ENCODE measurements at places on chromosomes 5 and 9.

DNA sequence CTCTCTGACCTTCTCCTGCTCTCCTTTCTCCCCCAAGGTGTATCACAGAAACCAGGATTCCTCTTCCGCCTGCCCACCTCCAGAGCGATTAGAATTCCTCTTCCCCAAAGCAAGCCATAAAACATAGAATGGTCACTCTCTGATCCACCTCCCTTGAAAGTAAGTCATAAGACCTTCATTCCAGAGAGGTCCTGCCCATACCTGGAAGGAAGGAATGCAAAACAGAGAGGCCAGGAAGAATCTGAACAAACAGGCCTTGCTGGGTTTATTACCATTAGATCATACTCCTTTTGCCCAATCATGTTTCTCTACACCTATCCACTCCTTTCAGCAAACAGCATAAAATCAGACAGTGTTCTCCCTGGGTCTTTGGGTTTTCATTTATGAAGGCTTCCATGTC lies 21.0 kb downstream of the CDKL3 start:
- DNase-seq, result no peak

DNA sequence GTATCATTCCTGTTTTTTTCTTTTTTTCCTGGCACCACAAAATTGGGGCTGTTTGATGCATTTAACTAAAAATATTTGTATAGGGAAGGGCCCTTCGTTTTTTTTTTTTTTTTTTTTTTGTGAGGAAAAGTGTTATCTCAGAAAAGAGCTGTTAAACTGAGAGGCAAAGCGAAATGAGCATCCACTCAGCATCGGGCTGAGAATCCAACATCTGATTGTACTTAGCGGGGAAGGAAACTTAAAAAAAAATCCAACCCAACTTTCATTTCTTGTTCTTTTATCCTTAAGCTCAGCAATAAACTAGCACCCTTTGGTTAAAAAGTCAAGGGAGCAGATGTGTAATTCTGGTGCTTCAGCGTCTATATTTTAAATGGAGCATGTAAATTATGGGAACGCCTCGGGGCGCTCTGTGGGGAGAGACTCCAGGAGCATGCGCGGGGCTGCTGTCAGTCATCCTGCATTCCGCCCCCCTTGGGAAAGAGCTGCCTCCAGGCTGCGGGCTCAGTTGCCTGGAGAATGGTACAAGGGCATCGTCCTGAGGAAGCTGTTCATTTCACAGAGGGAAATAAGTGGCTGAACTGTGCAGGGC lies 33.3 kb downstream of the DMRT2 start:
- DNase-seq, result no peak

DNA sequence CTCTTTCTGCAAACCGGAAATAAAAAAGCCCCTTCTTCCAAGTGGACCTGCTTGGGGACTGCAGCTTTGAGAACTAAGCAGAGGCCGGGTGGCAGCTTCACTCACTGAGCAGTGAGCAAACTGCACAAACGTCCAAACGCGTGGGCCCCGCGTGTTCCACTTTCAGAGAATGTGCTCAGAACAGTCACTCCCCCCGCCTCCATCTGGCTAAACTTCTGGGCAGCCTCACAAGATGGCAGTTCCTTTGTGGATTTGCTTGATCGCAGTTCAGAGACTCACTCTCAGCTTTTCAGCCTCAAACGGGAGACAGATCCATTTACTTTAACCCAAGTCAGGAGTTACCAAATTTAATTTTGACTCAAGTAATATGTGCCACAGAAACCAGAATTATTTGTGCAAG lies 216.6 kb downstream of the TLE1 start:
- DNase-seq, result no peak

DNA sequence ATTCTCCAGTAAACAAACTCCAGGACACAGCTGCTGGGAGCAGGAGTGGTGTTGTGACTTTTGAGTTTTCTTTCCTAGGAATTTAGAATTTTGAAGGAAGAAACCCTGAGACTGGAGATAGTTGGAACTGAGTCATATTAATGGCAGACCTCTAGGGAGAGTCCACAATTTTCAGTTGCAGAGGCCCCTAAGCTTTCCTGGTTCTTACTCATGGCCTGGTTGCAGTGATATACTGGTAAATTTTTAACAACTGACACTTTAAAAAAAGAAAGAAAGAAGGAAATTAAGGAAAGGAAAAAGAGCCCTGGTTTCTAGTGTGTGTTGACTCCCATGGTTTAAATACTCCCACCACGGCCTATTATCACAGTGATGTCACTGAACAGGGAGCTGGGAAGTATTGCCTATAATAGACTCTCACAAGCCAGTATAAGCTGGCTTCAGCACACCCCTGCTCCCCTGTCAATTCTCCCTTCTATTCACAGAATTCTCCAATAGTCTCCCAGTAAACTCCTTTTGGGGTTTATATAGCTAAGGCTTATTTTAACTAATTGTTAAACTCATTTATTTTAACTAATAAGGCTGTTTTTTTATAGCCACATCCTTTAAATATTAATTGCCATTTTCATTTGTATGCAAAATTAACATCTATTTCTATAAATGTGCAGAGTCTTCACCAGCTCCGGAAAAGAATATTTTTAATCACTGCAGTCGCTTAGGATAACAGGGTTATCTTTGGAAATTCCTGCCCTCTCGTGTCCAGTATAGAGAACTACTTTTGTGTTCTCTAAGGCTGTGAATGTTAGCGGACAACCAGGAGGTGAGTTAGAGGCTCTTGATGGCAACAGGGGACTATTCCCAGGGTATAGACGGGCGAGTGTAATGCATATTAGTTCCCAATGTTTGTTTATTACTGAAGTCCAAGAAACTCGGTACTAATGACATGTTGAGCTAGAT lies 59.7 kb downstream of the GGTA1 start:
- DNase-seq, result no peak

GRCh38 chr9:137465720-137466388 lies 6.7 kb upstream of the NSMF start:
- DNase-seq, result no peak

DNA sequence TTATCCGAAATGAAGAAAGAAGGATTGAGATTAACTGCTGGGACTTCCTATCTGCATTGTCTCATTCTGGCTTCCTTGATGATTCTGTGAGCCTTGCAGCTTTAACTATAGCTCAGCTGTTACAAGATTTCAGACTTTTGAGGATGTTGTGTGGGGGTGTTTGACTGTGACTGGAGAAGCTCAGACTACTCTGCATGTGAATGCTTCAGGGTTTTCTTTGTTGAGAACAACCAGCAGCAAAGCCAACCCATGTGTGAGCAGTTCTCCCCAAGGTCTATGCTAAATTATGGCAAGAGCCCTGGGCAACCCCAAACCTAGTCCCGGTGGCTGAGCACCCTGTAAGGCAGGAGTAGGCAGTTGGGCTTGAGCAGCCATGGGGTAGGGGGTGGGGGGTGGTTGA lies 8.4 kb upstream of the SCAI start:
- DNase-seq, result no peak

DNA sequence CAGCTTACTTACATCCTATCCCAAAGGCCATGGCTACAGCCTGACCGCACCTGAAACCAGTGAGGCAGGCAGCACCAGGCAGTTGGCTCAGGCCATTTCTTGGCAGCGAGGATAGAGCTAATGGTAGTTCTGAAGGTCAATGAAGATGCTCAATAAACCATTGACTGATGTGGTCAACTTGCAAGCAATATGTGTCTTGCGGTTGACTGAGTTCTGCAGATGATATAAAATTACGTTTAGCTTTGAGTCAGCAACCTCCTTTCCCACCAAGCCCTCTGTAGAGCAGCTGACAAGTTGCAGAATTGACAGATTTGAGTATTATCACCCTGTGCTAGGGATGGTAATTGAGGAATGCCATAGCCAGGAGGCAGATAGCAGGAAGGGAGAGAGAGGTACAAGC lies 189.0 kb upstream of the PUM3 start:
- DNase-seq, result no peak

- no peak for DNase-seq
These were observed 1.3 kb downstream of the QSOX2 start for GRCh38 chr9:136244122-136244968.

DNA sequence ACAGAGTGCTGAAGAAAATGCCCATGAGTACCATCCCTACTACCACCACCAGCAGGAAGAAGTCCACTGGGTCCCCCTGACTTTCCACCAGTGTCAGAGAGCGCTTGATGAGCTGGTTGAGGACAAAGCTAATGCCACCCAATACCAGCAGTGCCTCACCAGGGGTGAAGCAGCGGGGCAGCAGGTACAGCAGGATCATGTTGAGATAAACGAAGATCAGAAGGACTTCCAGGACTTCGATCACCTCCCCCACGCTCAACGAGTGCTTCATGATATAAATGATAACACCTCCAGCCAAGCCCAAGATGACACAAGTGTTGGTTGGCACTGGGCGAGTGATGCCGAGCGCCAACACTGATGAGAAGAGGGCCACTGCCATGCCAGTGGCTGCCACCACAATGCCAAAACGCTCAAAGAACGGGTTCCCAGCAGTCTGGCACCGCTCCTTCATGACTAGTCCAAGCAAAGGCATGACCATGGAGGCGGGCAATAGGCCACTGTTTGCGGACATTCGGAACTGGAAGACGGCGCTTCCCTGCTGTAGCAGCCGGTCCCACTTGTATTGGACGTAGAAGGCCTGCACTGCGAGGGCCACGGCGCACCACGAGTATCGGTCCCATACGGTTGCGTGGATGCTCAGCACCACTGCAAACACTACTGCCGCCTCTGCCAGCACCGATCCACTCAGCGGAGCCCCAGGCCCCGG lies 679 bp downstream of the DOLK start:
- DNase-seq, result peak; percentile 66
